ENCODE measurements at places on chromosomes 3 and 15.

DNA sequence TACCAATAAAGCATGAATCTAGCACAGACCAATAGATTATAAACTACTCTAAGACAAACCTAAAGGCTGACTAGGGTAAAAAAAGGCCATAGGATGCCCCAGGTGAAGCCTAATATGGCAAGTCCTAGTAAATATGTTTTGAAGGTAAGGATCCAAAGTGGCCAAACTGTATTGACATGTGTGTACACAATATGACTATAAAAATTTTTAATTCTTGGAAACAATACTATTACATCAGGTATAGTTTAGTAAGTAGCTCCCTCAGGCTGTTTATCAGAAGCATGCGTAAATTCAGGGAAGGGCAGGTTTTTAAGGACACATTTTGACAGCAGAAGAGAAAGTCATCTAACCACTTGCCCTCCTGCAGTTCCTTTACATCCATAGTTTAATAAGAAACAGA is 18.8 kb downstream of the GNB4 start:
- no peak for DNase-seq

DNA sequence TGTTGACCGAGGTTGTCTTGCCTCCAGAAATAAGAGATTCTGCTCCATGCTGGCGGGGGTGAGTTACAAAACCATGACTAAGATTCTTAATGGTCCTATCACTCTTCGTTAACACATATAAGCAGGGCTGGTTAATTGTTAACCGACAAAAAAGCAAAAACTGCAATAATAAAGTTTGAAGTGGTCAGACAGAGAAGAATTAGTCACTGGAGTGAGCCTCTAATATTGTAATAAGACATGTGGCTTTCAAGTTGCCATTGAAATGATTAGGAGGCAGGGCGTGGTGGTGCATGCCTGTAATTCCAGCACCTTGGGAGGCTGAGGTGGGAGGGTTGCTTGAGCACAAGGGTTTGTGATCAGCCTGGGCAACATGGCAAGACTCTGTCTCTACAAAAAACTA is 78.4 kb upstream of the NR2F2 start:
- DNase-seq: no peak

- DNase-seq: no peak
Measured at GRCh38 chr3:151796105-151796680, 17.7 kb upstream of the AADAC start.

DNA sequence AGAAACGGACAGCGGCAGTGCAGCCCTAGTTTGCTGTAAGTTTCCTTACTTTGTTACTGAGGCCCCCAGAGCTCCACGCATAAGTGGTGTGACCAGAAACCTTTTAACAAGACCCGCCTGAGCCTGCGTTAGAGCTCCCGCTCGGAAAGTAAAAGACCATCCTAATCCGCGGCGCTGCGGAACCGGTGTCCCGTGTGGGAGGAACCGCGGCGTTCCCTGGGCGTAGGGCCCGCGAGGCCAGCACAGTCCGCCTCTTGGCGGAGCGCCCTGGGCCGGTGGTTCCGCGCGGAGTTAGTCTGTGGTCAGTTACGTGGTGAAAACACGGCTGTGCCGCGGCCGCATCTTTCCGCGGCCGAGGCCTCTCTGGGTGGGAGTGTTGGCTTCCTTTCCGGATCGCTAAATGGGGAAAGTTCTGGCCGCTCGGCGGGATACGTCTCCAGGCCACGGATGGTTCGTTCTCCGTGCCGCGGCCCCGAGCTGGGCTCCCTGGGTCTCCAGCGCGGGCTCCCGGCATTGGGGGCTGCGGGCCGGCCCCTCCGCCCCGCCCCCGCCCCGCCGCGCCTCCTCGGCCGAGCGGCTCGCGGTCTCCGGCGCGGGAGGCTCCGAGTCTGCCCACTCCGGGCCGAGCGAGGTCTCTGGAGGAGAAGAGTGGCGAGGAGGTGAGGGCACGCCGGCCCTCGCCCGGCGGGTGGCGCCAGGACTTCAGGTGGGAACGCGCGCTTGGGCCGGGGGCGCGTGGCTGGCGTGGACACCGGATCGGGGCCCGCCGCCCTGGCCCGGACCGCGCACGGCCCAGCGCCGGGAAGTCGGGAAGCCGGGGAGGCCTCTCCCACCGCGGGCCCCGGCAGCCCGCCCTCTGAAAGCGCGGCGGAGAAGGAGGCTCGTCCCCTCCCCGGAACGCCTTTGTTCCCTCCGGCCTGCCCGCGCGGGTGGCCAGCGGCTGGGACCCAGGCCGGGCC is 754 bp downstream of the B3GNT5 start:
- no peak for DNase-seq

GRCh38 chr3:169022457-169022856 is 641.1 kb downstream of the MECOM start:
- no peak for DNase-seq

- DNase-seq: no peak
Measured at GRCh38 chr3:126835472-126836219, 131.6 kb downstream of the CHCHD6 start.

DNA sequence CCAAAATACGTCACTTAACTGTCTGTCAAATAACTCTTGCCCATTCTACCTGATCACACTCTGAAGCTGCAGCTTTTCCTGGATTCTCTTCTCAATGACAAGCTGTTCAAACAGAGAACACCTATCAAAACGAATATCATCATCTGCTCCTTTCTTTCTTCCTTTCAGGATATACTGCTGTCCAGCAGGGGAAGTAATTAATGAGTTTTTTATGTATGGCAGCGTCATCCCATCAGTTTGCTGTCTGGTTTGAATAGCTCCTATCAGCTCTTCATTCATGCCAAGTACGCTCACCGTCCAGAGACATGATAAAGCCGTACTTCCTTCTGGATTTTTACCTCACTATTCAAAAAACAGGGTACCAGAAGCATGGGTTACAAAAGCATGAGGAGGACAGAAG is at the start of gene CHRM5:
Gene CHRM5, plus strand, starts transcription at position 274 of the 400 bp plus-strand sequence. CDS start 94,221 bp downstream, outside the sequence.
- DNase-seq: no peak

DNA sequence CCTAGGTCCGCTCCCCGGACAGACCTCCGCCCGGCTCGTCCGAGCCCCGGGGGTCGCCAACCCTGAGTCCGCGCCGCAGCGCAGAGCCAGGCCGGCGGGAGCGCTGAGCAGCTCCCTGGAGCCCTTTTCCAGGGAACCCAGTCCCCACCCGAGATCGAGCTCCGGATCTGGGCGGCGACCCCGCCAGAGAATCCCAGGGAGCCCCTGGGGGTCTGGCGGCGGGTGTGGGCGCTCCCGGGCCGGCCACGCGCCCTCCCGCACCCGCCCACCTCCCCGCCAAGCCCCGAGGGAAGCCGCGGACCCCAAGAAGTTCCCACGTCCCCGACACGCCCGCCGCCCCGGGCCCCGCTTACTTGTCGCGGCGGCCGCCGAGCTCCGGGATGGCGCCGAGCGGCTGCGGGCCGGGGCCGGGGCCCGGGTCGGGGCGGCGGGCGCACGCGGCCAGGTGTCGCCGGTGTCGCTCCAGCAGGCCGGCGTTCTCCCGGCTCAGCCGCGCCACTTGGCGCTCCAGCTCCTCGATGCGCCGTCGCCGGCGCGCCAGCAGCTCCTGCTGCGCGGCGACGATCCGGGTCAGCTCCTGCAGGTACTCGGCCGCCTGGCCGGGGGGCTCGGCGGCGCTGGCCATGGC is 137.7 kb downstream of the NUP210 start:
- no peak for DNase-seq

- no peak for DNase-seq
Measured at GRCh38 chr15:86961669-86962068, 882.0 kb downstream of the AGBL1 start.

GRCh38 chr3:17672506-17672905 is 69.9 kb downstream of the TBC1D5 start:
- no peak for DNase-seq

- DNase-seq: no peak
Measured at GRCh38 chr3:86740751-86741150, 250.2 kb downstream of the VGLL3 start.

DNA sequence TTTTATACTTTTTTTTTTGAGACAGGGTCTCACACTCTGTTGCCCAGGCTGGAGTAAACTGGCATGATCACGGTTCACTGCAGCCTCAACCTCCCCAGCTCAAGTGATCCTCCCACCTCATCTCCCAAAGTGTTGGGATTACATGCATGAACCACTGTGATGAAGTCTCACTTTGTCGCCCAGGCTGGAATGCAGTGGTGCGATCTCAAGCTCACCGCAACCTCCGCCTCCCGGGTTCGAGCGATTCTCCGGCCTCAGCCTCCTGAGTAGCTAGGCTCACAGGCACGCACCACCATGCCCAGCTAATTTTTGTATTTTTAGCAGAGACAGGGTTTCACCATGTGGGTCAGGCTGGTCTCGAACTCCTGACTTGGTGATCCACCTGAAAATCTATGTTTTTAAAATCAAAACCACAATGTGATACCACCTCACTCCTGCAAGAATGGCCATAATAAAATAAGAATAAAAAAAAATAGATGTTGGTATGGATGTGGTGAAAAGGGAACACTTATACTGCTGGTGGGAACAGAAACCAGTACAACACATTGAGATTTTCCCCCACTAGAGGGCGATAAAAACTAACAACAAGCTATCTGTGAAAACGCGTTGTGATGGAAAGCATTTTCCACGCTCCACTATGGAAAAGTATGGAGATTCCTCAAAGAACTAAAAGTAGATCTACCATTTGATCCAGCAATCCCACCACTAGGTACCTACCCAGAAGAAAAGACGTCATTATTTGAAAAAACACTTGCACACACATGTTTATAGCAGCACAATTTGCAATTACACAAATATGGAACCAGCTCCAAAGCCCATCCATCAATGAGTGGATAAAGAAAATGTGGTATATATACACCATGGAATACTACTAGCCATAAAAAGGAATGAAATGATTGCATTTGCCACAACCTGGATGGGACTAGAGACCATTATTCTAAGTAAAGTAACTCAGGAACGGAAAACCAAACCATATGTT is 26.8 kb upstream of the OCA2 start:
- DNase-seq: peak; percentile 55

DNA sequence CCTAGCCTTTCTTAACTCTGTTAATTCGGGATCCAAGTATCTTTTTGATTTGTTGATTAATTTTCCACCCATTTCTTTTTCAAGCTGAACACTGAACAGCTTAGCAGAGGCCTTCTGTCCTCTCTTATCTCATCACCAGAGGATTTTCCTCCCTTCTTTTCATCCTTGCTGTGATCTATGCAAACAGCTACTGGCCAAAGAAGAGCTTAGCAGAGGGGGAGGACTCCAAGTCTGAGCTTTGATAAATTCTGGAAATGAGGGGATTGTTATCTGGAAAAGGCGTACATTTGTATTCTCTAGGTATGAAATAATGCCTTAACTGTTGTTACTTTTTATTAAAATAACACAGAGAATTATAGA is 13.4 kb downstream of the DZIP3 start:
- DNase-seq: no peak

GRCh38 chr3:47455806-47456452 is 19.8 kb downstream of the SCAP start:
- no peak for DNase-seq

DNA sequence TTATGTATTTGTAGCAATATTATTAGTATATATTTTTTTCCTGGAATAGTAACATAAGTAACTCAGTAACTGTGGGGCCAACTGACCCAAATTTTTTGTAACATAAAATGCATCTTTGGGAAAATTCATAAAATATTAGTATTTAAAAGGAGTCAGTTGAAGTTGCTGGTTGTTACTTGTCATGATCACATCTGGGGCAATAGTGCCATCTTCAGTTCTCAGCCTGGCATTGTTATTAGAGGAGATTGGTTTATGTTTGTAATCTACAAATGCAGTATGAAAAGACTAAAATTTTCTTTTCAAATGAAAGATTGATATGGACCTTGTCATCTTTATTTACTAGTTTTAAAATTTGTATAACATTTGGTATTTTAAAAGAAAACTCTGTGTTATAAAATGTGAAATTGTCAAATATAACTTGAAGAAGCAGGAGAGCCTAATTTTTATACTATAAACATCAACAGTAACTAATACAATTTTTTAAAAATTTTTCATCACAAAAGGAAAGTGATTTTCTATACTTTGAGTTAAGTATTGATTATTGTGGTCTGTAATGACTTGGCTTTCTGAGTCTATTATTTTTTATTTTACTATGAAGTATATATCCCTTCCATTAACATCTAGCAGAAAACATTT is 38.8 kb upstream of the MLF1 start:
- DNase-seq: peak; percentile 11

DNA sequence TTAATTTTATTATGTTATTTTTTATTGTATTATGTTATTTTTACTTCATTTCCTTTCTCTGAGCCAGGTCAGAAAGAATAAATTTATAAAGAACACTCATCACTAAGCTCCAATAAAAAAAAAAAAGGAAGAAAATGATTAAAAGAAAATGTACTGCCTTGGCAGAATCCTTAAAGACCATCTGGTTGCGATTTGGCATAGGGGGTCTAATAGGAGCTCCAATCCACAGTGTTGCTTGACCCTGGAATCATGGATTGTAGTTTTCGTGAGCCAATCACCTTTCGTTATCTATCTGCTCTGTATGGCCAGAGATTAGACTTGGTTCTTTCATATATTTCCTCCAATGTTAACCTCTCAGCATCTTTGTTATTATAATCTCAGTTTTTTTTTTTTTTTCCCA is 421.8 kb upstream of the MCTP2 start:
- no peak for DNase-seq

DNA sequence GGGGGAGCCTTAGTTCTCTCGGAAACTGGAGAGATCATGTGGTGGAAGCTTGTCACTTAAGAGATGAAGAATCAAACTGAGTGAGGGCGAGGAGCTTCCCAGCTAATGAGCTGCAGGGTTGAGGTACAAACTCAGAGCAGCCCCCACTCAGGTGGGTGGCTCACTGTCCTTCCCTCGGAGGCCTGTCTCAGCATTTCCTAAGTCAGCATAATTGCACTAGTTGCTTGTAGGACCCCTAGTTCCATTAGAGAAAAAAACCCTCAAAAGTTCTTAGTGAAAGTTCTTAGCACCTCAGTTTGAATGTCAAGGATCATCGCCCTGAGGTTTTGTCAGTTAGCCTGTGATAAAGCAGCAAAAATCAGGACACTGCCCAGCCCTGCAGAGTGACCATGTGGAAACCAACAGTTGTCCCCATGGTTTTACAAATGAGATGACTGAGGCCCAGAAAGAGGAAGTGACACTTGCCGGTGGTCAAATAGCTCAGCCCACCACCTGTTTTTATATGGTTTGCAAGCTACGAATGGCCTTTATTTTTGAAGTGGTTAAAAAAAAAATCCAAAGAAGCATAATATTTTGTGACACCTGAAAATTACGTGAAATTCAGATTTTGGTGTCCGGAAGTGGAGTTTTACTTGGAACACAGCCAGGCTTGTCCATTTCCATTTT is 11.9 kb downstream of the SMAD6 start:
- DNase-seq: no peak

- DNase-seq: no peak
Measured at GRCh38 chr15:77620297-77620696, 12.4 kb downstream of the LINGO1 start.

DNA sequence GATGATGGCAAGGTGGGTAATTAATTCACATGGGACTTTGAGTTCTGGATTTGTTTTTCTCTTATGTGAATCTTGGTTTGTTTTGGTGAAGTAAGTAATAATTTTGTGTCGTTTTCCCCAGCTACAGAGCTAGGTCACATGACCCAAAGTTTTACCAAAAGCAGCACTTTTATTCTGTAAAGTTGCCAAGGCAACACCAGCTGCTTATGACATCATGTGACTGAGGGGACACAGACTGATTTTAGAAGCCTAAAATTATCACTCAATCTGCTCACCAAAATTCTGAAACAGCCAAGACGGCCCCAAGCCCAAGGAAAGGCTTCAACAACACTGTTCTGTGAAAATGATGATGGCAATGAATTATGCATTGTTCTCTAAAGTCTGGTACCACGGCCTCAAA is 63.9 kb downstream of the MEX3B start:
- no peak for DNase-seq
